Occipital lobe (tissue), 3 donors: ENCODE measurements at places on chromosomes 12 and 14.

GRCh38 chr12:54082397-54082892 is 28.8 kb downstream of the HOXC4 start:
- DNase-seq: no peak

DNA sequence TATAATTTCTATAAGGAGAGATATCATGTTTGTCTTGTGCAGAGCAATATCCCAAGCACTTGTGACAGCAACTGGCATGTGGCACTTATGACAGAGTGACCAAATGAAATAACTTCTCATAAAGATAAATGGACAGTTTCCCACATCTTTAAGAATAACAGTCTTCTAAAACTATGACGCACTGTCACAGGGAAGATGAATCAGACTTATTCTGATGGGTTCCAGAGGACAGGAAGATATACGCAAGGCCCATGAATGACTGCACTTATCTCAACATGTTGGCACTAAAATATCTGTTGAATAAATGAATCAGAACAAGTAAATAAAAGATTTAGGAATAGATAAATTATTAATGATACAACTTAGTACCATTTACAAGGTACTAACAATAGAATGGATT is 465.8 kb upstream of the SYT1 start:
- DNase-seq: no peak

GRCh38 chr12:54759751-54760150 is 94.6 kb upstream of the MUCL1 start:
- DNase-seq: no peak

DNA sequence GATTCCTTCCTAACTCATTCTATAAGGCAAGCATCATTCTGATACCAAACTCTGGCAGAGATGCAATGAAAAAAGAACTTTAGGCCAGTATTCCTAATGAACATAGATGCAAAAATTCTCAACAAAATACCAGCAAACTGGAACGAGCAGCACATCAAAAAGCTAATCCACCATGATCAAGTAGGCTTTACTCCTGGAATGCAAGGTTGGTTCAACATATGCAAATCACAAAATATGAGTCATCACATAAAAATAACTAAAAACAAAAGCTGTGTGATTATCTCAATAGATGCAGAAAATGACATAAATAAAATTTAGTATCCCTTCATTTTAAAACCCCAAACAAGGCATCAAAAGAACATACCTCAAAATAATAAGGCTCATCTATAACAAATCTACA is 98.9 kb downstream of the ACSS3 start:
- DNase-seq: no peak

GRCh38 chr14:100827101-100828021 is 1.4 kb downstream of the MEG3 start:
- no peak for DNase-seq

- DNase-seq: no peak
Observed at GRCh38 chr14:105212541-105213300, 31.6 kb upstream of the NUDT14 start.

GRCh38 chr12:88952562-88952942 is 372.3 kb upstream of the KITLG start:
- DNase-seq: no peak

DNA sequence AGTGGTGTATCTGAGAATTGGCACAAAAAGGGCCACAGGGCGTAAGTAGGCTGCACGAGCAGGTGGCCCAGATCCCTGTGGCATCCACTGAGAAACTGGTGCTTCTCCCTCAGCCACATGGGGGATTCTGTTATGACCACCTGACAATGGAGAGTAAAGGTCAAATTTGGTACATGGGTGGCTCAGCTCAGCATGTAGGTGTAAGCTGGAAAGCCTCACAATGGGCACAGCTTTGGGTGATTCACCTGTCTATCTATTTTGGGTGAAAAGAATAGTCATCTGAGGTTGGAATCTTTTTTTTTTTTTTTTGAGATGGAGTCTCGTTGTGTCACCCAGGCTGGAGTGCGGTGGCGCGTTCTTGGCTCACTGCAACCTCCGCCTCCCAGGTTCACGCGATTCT is 163.4 kb upstream of the TMEM260 start:
- DNase-seq: no peak

- no peak for DNase-seq
Observed at GRCh38 chr12:10067264-10067663, 31.5 kb downstream of the CLEC1A start.

GRCh38 chr12:32423559-32423958 is 24.2 kb downstream of the FGD4 start:
- DNase-seq: no peak

DNA sequence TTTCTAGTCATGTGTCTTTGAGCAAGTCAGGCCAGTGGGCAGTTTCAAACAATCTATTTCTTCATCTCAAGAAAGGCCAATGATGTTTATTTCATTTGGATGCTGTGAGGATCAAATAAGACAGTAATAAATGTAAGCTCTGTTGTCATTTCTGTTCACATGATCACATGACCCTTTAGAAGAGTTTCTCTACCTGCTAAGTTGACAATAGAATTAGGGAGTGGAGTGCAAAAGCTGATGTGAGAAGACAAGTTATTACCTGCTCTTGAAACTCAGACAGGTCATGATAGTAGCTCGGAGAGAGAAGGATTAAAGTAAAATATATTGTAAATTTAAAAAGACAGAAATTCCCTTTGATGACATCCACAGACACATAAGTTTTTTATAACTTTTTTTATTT is 37.3 kb upstream of the DCN start:
- no peak for DNase-seq

DNA sequence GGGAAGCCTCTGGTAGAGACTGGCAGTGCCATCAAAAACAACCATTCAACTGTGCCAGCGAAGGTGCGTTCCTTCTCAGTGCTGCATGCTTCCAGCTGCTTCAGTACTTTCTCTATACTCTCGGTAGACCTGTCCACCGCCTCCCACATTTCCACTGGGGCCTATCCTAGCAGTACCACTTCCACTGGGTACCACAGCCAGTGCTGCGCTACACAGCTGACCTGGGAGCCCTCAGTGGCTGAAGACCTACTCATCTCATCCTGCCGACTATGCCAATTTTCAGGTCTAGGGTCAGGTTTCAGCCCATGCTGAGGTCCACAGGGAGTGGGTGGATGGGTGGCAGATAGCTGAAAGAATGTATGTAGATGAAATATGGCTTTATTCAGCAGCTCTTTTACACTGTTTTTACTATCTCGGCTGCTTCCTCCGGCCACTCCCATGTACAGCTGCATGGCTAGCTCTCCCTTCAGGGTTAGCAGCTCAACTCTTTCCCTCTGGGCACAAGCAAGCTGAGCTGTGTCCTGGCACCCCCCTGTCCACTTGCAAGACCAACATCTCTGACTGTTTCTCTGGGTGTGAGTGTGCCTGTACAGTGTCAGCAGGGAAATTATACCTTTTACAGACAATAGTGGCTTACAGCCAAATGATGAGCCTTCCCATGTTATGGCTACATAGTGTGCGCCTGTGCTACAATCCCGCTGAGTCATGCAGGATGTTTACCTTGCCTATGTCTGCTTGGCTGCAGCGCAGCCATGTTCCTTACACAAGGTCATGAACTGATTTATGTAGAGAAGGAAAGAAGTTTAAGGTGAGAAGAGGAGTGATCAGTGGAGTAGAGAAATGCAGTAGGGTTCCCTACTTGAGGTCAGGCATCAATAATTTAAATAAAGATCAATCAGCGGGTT is 125.7 kb upstream of the DDHD1 start:
- DNase-seq: no peak

- no peak for DNase-seq
Observed at GRCh38 chr12:9925705-9926393, 6.3 kb downstream of the CLEC2A start.

- peak; percentile 19 for DNase-seq
Observed at GRCh38 chr12:98767248-98767647, 122.2 kb downstream of the APAF1 start.

- no peak for DNase-seq
Observed at GRCh38 chr12:11685316-11685715, 35.8 kb downstream of the ETV6 start.

GRCh38 chr12:26118308-26118707 is 6.5 kb downstream of the BHLHE41 start:
- DNase-seq: no peak

DNA sequence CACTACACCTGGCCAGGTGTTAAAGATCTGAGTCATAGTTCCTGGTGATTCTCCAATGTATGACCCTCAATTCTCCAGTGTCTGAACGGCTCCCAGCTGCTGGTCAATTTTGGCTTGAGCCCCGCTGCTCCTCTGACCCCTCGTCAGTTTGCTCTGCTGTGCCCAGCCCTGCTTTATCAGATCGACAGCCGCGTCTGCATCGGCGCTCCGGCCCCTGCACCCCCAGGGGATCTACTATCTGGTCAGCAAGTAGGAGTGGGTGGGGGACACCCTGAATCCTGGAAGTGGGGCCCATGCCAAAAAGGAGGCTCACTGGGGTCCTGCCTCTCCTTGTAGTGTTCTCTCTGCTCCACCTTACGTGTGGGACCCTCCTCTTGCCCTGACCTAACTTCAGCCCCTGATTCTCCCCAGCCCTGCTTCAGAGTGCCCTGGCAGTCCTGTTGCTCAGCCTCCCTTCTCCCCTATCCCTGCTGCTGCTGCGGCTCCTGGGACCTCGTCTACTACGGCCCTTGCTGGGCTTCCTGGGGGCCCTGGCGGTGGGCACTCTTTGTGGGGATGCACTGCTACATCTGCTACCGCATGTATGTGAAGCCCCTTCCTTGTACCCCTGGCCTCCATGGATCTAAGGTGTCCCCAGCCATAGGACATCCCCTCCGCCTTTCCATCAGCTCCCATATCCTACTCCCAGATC is 5.0 kb downstream of the SLC39A5 start:
- no peak for DNase-seq
